ENCODE measurements at places on chromosomes 13 and 19.

- no peak for DNase-seq
Observed at GRCh38 chr19:43923875-43924274, 11.2 kb downstream of the ZNF45 start.

- peak; percentile 51 for DNase-seq
Observed at GRCh38 chr19:9586764-9587163, 2.5 kb upstream of the ZNF121 start.

DNA sequence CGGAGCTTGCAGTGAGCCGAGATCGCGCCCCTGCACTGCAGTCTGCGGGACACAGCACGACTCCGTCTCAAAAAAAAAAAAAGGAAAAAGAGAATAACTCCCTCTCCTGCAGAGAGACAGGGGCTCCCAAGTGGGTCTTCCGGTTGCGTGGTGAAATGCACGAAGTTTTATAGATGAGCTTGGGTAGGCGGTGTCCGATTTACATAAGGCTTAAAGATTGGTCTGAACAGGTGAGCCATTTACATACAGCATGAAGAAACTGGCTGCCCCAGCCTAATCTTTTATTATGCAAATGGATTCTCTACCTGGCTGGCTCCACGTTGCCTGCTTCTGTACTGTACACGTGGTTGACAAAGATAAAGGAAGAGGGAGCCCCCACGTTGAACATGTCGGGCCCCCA lies 19.5 kb downstream of the ADGRE2 start:
- no peak for DNase-seq

DNA sequence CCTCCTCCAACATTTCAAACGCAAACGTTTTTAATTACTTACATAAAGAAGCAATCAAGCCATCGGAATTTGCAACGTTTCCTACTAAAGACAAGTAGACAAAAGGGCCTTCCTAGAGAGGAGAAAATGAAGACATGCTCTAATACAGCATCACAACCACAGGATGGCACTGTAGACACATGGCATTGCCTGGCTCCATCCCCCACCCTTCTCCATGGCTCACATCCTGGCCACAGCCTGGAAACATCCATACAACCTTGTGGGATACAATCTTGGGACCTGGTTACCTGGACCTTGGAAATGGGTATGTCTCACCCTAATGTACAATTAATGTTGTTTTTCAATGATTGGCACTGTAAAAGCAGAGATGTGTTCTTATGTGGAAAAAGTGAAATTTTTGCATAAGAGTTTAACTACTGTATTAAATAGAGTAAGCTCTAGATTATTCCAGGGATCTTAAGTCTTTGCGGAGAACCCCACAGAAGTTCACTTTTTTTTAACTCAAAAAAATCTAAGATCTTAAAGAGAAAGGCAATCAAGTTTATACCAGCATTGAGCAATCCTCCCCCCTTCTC lies 21.5 kb downstream of the EBPL start:
- DNase-seq, result no peak

DNA sequence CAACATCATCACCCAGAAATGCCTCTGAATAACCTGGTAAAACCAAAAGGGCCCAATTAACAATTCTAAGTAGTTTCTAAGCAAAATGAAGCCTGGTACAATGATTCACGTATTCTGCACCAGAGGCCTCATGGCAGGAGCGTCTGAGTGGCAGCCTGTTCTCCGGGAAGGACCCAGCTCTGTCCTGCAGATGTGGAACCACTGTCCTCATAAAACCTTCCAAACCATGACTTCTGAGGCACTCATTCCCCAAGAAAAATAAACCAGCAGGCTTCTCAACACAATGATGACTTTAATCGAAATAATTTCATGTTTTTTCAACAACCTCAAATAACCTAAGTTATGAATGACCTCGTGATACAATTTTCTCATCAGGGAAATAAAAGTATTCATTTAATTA lies 89.9 kb downstream of the STK24 start:
- DNase-seq, result no peak

GRCh38 chr13:53638040-53638439 lies 609.4 kb downstream of the OLFM4 start:
- DNase-seq, result no peak

DNA sequence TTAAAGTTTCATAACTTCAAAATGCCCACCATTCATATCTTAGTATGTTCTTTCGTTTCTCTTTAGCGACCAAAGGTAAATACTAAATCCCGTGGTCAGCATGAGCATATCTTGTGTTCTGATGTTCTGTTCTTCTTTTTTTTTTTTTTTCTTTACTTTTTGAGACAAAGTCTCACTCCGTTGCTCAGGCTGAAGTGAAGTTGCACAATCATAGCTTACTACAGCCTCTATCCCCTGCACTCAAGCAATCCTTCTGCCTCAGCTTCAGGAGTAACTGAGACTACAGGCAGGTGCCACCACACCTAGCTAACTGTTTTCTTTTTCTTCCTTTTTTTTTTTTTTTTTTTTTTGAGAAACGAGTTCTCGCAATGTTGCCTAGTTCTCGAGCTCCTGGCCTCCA lies 60.9 kb upstream of the ATP12A start:
- no peak for DNase-seq

- DNase-seq, result no peak
Observed at GRCh38 chr19:35793381-35794165, 18.2 kb downstream of the ARHGAP33 start.

- peak; percentile 92 for DNase-seq
Observed at GRCh38 chr19:7636691-7637373, at the start of gene STXBP2. STXBP2 (plus strand) TSS chr19:7637110; CDS start chr19:7637150, 40 bp downstream.

GRCh38 chr19:46574533-46574932 lies 26.6 kb upstream of the CALM3 start:
- peak; percentile 11 for DNase-seq

GRCh38 chr13:21124852-21125251 lies 51.5 kb downstream of the SKA3 start:
- no peak for DNase-seq

DNA sequence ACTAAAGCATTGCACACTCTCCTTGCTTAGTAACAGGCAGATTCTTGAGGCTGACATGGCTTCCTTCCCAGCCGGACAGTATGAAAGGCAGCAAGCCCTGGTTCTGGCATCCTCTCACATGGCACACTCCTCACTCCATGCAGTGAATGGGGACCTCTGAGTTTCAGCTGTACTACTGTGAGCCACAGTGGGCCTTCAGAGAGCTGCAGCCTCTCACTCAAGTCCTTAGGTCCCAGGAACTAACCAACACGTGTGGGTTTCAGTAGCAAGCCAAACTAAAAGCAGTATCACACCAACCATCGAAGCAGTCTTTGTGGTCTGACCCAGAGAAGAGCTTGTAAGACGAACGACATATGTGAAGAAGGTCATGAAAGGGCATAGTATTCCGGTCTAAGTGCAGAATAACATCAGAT lies 128.2 kb downstream of the TBC1D4 start:
- no peak for DNase-seq

DNA sequence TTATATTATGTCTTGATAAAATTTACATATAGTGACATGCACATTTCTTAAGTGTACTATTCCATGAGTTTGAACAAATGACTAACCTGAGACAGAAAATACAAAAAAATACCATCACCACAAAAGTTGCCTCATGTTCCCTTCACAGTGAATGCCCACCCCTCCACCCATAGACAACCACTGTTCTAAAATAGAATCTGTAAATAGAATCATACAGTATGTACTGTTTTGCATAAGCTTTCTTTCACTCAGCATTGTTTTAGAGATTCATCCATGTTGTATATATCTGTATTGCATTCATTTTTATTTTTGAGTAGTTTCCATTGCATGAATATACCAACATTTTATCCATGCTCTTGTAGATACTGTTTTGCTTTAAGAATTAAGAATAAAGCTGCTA lies 23.3 kb upstream of the RBM26 start:
- DNase-seq, result no peak

- no peak for DNase-seq
Observed at GRCh38 chr13:110676595-110677587, 29.0 kb downstream of the CARS2 start.

DNA sequence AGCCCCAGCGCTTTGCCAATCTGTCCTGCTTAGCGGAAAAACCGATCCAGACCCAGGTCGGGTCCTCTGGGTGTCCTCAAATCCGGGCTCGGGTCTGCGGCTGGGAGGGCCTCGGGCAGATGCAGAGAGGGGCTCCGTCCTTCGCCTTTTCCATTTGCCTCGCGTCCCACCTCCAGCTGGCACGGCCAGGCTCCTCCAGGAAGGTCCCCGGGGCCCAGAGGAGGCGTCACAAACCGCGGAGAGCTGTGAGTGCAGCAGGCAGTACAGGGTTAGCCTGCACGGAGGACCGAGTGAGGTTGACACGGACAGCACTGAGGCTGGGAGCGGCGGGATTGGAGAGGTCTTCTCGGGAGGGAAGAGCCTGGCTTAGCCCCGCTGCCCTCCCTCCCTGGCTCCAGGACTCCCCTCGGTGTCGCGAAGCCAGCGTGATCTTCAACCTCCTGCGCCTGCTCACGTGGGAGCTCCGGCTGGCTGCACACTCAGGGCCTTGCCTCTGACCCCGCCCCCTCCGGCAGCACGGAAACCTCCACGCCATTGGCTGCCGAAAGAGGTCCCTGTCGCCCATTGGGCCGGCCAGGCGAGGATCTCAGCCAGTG lies 2.8 kb upstream of the IFNL2 start:
- no peak for DNase-seq

DNA sequence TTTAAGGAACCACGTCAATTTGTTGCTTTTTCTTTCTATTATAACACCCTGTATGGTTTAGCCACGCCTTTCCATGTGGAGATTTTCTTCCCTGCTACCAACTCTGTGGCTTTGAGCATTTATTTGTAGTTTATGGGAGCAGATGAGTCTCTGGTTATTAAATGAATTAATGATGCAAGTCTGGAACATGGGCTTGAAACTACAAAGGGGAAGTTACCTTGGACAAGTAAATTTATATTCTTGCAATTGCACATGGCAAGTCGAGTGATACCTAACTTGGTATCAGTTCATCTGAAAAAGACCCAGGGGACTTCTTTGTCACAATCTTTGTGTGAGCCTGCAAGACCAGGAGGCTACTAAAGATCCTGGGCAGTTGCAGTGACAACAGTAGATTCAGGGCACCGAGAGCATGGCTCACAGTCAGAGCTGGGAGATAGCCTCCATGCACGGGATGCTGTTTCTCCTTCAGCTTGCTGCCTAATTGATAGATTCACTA lies 24.4 kb downstream of the B3GLCT start:
- DNase-seq, result no peak

DNA sequence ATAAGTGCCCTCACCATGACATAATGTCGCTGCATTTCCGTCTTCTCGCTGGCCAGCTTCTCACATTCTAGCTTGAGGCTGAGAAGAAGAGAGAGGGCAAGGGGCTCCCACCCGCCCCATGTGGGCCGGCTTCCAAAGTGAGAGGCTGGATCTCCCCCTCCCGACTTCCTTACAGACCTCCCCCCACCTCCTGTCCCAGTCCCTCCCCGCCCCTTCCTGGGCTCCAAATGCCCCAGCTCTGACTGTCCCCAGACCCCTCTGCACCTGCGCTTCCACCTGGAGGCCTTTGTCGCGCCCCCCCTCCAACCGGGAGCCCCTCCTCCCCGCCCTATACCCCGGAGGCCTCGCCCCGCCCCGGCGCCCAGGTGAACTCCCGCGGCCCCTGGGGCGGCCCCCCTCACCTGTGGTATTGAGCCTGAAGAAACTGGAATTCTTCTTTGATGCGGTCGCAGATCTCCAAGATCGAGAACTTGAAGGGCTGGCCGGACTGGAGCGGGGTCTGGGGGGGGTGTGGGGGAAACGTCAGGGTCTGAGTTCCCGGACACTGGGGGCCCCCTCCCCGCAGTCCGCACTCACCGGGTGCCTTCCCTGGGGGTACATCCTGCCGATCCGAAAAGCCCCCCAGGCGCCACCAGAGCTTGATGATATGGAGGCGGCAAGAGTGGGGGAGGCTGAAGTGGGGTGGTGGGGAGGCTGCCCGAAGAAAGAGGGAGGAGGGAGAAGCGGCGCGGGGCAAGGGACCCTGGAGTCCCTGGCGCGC lies 595 bp downstream of the TLE2 start:
- no peak for DNase-seq

DNA sequence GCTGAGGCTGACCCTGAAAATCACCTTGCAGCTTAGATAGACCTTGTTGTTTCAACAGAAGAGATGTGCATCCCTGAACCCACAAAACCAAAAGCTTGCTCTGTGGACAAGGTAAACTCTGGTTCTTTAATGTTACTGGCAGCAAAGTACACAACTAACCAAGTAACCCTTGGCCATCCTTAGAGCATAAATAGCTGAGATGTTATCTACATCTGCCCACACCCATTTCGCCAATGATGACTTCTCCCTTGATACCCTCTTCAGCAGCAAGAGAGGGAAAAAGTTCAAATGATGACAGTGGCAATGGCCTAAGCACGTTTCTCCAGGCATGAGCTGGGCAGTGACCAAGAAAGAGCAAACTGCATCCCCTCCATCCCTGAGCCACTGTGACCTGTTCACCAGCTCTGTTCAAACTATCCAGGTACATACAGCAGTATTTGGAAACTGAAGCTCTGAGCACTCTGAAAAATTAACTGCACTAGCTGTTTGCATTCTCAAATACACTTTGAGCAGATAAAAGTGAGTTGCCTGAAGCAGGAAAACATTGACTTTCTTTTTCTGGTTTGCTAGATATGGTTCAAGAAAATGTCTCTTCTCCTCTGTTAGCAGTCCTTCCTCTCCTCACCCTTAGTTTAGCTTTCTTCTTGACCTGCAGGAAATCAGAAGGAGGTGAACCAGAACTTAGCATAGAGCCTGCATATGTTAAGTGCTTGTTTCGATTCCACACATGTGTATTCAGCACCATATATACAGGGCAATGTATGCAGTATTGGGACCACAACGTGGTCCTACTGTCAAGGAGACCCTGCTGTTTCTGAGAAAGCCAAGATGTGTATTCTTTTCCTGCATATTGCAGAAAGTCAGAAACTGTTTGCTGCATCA lies 231.7 kb downstream of the FOXO1 start:
- no peak for DNase-seq

- no peak for DNase-seq
Observed at GRCh38 chr13:98098516-98098915, 44.4 kb upstream of the FARP1 start.

DNA sequence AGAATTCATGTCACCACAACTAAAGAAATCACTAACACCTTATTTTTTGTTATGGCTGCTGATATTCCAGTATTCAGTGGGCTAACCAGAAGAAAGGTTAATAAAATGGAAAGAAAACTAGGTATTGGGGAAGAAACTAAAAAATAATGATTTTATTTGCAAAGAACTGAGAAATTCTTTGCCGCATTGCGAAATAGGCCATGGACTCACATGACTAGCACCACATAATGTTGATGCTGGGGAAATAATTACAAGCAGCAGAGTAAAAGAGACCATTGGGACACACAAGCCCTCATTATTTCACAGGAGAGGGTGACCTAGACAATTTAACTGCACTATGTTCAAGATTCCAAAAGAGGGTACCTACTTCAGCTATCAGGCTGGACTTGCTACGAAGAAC lies 1411.5 kb downstream of the SLITRK5 start:
- DNase-seq, result no peak

- DNase-seq, result no peak
Observed at GRCh38 chr13:72186730-72187422, 319.9 kb upstream of the DACH1 start.

GRCh38 chr19:23071147-23071511 lies 45.7 kb upstream of the ZNF730 start:
- DNase-seq, result no peak

Data from activated CD4-positive, alpha-beta T cell treated with anti-CD3 and anti-CD28 coated beads, Interleukin-2, amount 50 U/mL, for 24 hours (primary cell).